ENCODE measurements at places on chromosomes 6 and 20.

DNA sequence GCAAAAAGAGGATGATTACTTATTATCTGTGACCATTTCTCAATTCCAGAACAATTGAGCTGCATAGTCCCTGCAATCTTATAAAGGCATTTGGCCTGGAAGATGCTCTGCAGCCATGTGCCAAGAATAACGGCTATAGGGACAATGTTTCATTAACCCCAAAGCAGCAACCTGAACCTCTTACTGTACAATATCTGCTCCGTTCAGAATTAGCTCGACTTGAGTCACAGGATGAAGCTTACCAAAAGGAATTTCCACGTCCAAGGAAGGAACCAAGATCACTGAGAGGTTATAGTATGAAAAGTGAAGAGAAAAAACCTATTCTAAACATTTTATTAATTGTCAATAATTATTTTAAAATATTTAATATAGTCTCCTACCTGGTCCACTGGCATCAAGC lies 167.3 kb upstream of the GMDS start:
- no peak for DNase-seq

DNA sequence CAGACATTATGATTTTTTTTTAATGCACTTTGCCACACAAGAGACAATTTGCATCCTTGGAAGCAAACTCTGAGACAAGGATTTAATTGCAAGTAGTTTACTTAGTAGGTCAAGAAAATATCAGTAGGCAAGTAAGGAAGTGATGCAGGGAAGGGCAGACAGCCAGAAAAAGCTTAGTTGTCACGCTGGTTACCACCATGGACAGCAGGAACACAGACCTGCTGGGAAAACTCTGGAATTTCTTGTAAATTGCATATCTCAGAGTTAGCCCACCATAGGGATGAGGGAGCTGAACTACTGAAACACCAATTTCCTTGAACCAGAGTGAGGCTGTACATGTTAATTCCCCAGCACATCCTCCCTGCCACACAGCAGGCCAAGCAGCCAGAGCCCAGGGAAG lies 92.7 kb downstream of the L3MBTL3 start:
- DNase-seq = no peak

DNA sequence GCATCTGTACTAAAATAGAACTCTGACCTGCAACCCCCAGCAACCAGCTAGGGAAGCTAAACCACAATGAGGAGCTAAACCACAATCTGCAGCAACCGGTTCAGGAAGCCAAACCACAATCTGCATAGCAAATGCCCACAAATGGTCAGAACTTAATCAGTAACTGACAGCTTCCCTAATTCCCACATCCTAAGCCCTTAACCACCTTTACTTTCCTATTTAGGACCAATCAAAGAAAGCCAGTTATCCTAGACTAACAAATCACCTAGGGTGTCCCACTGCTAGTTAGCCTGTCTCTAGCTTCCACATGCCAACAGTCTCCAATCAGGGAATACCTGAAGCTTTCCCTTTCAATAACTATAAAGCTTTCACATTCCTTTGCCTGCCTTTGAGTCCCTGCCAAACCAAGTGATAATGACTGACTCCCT lies 424.6 kb upstream of the PTCHD4 start:
- DNase-seq = no peak

GRCh38 chr6:74834967-74835366 lies 370.9 kb downstream of the COL12A1 start:
- DNase-seq = no peak

DNA sequence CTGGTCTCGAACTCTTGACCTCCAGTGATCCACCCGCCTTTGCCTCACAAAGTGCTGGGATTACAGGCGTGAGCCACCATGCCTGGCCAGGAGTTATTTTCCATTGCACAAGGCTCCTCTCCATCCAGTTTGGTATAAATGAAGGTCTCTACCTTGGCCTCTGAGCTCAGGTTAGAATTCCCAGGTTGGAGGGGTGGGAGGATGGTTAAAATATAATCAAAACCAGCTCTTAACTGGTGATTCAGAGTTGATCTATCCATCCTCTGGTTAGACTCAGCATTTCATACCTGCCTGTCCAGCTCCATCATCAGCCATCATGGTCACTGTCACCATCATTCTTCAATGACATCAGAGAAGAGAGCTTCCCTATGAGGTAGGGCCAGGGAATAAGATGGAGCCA lies 2.6 kb upstream of the SLC22A7 start:
- DNase-seq = no peak

- DNase-seq = peak; percentile 85
Measured at GRCh38 chr6:33633462-33634158, 12.5 kb downstream of the ITPR3 start.

DNA sequence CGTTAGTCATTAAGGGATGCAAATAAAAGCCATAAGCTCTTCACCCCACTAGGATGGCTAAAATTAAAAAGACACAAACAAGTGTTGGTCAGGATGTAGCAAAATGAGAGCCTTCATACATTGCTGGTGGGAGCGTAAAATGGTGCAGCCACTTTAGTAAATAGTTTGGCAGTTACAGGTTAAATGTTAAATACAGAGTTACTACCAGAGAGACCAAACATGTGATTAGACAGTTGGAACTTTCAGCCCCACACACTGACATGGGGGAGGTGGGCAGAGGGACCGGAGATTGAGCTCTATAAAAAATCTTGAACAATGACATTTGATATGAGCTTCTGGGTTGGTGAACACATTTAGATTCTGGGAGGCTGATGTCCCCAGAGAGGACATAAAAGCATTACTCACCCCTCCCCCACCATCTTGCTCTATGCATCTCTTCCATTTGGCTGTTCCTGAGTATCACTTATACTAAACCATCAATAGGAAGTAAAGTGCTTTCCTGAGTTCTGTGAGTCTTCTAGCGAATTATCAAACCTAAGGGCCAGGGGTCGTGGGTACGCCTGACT lies 20.4 kb upstream of the ZNF318 start:
- no peak for DNase-seq

GRCh38 chr6:16712931-16713484 lies 48.3 kb downstream of the ATXN1 start:
- DNase-seq = no peak
